ENCODE measurements at places on chromosomes 2 and 18.
A peak's percentile ranks its signal among the peaks of the same experiment; 100 is the strongest.

GRCh38 chr2:231677632-231678104, 30.7 kb upstream of the PTMA start:
- DNase-seq: peak; percentile 76

DNA sequence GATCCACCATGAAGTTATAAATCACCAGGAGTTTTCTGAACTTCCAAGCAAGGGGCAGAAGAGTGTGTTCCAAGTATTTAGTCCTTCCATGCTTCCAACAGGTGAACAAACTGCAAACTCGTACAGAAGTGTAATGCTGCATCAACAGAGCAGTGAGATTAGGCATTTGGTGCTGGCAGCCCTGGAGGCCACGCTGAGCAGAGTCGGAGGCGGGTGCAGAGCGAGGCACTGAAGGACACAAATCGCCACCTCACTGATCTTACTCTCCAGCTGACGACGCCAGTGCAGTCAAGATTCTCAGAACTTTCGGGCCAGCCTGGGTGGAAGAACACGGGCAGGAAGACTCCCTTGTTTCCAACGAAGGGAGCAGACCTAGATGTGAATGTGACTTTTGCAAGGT, 39.2 kb downstream of the SERPINE2 start:
- DNase-seq: no peak

- DNase-seq: peak; percentile 8
These were observed 159.0 kb downstream of the DCC start for GRCh38 chr18:52499016-52499415.

- DNase-seq: no peak
These were observed 84.5 kb downstream of the AFF3 start for GRCh38 chr2:100057901-100058261.

GRCh38 chr2:178220814-178221213, 26.5 kb downstream of the OSBPL6 start:
- DNase-seq: no peak

- no peak for DNase-seq
These were observed 46.0 kb downstream of the SOCS6 start for GRCh38 chr18:70334728-70335329.

- no peak for DNase-seq
These were observed 7.8 kb downstream of the CCNT2 start for GRCh38 chr2:134926231-134926931.

DNA sequence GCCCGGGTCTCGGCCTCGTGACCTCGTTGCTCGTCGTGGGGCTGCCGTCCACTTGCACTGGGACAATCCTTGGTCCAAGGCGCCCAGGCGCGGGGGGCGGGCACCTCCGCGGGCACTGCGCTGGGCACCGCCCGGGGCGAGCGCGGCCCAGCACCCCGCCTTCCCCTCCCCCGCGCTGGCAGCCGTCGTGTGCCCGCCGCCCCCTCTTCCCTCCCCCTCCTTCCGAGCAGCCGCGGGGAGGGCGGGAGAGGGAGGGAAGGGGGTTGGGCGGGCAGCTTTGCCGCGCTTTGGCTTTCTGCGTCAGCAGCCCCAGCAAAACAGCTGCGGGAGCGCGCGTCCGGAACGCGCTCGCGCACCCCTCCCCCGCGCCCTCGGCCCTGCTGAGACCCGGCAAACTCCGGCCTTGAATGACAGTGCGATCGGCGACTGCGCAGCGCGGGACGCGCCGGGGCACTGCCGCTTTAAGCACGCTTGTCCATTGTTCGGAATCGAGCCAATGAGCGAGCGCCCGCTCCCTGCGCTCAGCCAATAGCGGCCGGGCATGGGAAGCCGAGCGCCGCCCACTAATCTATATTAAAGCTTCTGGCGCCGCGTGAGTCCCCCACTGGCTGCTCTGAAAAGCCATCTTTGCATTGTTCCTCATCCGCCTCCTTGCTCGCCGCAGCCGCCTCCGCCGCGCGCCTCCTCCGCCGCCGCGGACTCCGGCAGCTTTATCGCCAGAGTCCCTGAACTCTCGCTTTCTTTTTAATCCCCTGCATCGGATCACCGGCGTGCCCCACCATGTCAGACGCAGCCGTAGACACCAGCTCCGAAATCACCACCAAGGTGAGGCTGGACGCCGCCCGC, at the start of gene PTMA:
PTMA (plus strand) TSS at position 599 of the 846 bp plus-strand sequence; CDS start at position 781, 182 bp downstream.
- DNase-seq: peak; percentile 97

- no peak for DNase-seq
These were observed 265.8 kb downstream of the TNS1 start for GRCh38 chr2:217736776-217737550.
